CD4-positive, alpha-beta T cell treated with Interferon alpha-2 for 1 hour (primary cell): ENCODE measurements at places on chromosomes 7 and 10.

GRCh38 chr7:93578762-93579161 is 4.2 kb upstream of the CALCR start:
- DNase-seq, result no peak

DNA sequence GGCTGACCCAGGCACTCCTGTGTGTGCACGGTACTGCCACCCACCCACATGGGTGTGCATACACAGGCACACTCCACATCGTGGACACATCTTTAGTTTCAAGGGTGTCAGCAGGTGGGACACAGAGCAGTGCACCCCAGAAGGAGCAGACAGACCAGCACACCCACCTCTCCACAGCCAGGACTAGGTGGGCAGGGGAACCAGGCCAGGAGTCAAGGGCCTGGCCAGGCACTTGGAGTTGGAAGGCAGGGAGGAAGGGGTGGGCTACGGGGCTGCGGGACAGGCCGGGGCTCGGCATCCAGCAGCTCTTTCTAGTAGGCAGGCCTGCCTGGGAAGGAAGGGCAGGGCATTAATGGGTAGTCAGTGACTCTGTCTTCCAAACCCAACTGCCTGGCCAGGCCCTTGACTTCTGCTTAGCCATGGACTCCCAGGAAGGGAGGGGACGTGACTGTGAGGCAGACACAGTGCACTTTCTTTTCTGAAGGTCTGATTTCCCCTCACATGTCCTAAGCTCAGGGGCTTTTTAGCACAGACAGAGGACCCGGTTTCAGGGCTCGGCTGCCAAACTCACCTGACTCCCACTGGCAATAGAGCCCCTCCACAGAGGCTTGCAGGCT is 14.6 kb downstream of the RASGEF1A start:
- no peak for DNase-seq

GRCh38 chr7:68176974-68177373 is 1180.3 kb downstream of the TYW1 start:
- no peak for DNase-seq

GRCh38 chr10:86699125-86699524 is 30.8 kb downstream of the LDB3 start:
- no peak for DNase-seq
